ENCODE measurements at places on chromosomes 3 and 15.

DNA sequence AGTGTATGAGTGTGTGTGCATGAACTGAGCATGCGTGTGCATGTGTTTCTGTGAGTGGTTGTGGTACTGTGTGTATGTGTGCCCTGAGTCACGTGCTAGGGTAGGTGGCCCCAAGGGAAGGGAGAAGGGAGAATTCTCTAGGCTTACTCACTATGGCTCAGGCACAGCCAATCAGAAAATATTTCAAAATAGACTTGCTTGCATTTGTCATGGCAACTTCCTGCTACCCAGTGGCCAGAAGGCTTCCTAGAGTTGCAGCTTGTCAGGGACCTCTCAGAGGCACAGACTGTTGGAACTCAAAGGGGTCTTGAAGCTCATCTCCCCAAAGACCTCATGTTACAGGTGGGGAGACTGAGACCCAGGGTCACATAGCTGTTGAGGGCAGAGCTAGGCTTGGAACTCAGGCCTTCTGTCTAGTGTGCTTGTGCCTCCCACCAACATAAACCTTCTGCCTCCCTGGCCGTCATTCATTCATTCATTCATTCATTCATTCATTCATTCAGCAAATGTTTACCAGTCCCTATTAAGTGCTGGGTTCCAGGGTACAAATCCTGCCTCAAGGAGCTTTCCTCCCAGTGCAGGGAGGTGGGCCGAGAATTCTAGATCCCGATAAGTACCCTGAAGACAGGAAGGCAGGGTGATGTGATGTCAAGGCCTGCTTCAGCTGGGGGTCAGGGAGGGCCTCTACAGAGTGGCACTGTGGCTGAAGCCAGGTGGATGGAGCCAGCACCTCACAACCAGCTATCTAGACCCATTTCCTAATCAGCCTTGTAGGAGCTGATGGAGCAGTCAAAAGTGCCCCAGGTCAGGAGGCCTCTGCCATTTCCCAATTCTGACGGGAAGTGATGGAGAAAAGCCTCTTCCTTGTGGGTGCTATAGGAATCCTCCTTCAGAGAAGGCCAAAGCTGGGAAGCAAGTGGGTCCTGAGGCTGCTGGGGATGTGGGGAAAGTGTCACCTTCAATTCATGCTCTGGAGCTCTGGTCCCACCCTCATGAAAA is 10.9 kb upstream of the RFT1 start:
- no peak overlapping the region for H3K27ac ChIP-seq
- H3K36me3 ChIP-seq = no peaks in the 10 kb centered on the region
- no peak for DNase-seq
- no peaks in the 10 kb centered on the region for H3K27me3 ChIP-seq

DNA sequence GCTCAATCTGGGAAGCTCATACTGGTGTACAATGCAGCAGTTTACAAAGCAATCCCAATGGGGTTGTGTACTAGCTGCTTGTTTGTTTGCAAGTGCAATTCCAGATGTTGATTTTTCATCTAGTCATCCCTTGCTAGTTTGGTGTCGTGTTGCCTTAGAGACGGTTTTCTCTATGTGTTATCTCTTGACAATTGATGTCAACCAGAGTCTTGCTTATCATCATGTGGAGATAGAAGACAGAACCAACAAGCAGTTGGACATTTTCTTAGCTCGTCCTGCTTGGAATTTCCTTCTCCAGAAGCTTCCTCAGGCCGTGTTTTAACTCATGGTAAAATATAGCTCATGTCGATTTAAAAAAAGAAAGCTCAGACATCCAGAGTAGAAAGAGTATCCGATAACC is 262.0 kb upstream of the KCNH8 start:
- no peak for DNase-seq
- no peaks in the 10 kb centered on the region for H3K27me3 ChIP-seq
- no peak overlapping the region for H3K4me3 ChIP-seq
- H3K27ac ChIP-seq = no peak overlapping the region
- no peaks in the 10 kb centered on the region for H3K4me1 ChIP-seq
- H3K36me3 ChIP-seq = no peaks in the 10 kb centered on the region

DNA sequence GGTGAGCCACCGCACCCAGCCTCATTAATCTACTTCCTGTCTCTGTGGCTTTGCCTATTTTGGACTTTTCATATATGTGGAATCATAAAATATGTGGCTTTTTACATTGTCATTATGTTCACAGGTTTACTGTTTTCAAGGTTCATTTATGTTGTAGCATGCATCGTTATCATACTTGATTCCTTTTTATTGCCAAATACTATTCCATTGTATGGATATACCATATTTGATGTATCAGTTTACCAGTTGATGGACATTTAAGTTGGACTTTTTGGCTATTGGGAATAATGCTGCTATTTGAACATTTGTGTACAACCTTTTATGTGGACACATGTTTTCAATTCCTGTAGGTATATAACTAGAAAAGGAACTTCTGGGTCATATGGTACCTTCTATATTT is 14.0 kb downstream of the GXYLT2 start:
- H3K4me1 ChIP-seq = peaks cover 3% of the 10 kb centered on the region
- H3K27ac ChIP-seq = no peak overlapping the region
- H3K4me3 ChIP-seq = no peak overlapping the region
- H3K36me3 ChIP-seq = no peaks in the 10 kb centered on the region
- H3K27me3 ChIP-seq = no peaks in the 10 kb centered on the region

- no peaks in the 10 kb centered on the region for H3K4me1 ChIP-seq
- H3K4me3 ChIP-seq = no peak overlapping the region
- no peaks in the 10 kb centered on the region for H3K27me3 ChIP-seq
- H3K36me3 ChIP-seq = no peaks in the 10 kb centered on the region
- H3K27ac ChIP-seq = no peak overlapping the region
These were observed 204.4 kb upstream of the C2CD4B start for GRCh38 chr15:62369454-62369853.

DNA sequence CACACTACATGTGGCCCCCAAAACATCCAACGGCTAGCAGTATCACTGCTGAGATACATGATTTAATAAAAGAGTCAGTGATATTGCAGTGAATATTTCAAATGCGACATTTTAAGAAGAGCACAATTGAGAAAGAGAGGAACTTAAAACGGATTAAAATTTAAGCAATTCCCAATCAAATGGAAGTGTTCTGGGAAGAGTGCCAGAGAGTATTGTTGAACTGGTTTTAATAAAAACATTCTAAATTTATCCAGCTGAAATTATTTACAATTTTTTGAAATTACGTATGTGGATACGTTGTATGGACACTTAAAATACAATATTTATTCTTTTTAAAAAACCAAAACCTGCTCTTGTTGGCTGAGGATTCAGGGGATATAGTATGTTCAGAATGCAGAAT is 117.7 kb downstream of the C3orf38 start:
- H3K4me1 ChIP-seq = no peaks in the 10 kb centered on the region
- H3K4me3 ChIP-seq = no peak overlapping the region
- H3K36me3 ChIP-seq = no peaks in the 10 kb centered on the region
- H3K27me3 ChIP-seq = no peaks in the 10 kb centered on the region
- DNase-seq = no peak
